Stimulated activated CD8-positive, alpha-beta memory T cell treated with anti-CD3 and anti-CD28 coated beads, Interleukin-4, amount 100 ng/mL, for 1 hour (primary cell): ENCODE measurements at places on chromosomes 12 and 14.

DNA sequence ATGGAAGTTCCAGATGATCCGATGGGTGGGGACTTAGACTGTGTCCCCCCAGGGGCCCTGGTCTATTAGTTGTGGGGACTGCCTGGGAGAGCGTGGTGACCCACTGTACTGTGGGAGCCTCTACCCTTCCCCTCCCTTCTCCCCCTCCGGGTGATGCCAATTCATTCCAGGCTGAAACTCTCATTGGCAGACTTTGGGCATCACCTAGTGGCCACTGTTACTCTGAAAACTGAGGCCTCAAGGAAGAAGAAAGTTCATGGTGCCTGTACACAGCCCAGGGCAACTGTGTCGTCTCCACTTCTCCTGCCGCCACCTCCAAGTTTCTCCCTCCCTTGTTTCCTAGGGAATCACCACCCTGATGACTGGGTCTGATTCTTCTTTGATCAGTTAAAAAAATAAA lies 173.6 kb upstream of the ALG10B start:
- no peak for DNase-seq

DNA sequence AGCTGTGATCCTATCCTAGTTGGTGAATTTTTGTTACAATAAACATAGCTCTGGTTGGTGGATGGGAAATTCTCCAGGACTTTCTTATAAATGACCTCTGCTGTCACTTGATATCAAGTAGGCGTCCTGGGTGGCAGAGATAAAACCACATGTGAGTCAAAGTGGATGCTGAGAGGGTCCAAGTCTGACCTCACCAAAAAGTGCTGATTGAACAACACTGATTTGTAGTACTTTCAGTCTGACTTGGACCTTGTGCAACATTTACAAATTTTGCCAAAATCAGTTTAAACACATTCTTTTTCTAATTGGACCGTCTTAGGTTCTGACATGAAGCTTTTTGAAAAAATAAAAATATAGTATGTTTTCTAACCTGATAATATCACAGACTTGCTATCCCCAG lies 585.6 kb downstream of the GALC start:
- no peak for DNase-seq

DNA sequence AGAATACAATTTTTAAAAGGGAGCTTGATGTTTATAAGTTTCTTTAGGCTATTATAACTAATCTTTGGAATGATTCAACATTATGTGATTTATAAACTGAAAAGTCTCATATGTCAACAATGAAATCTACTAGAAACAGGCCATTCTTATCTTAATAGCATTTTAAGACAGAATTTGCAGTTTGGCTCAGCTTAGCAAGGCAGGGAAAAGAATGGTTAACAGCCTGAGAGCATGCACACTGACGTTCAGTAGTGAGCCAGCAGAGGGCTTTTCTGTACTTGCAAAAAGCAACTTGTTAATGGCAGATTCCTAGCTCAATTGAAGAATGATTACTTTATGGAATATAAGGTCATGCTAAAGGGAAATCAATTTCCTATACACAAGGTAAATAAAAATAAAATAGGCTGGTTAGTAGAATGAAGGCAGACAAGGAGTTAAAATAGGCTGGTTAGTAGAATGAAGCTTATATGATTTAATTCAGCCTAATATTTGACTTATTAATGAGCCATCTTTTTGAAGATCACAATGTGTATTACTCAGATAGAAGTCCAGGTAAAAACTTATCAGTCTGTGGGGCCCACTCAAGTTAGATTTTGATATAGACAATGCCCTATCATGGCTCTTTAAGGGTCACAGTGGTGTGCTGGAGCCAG lies 95.9 kb downstream of the OTOGL start:
- no peak for DNase-seq

- no peak for DNase-seq
Observed at GRCh38 chr12:80551897-80552296, 107.9 kb downstream of the PTPRQ start.

- no peak for DNase-seq
Observed at GRCh38 chr12:118544569-118544968, 168.2 kb downstream of the SUDS3 start.

GRCh38 chr14:31752867-31753661 lies 191.9 kb downstream of the NUBPL start:
- DNase-seq: no peak

DNA sequence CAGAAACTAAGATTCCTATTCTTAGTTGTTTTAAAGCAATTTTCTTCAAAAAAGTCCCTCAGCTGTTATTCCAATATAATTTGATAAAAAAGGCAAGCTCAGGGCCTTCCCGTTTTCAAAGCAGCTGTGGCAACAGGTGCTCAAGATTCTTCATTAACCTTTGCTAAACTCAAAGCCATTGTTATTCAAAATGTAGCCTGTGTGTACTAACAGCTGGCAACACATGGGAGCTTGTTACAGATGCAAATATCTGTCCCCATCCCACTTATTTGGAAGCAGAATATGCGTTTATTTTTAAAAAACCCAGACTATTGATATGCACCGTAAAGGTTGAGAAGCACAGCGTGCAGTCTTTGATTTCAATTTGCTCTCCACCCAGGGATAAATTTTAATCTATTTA lies 210.4 kb upstream of the SYT10 start:
- no peak for DNase-seq

DNA sequence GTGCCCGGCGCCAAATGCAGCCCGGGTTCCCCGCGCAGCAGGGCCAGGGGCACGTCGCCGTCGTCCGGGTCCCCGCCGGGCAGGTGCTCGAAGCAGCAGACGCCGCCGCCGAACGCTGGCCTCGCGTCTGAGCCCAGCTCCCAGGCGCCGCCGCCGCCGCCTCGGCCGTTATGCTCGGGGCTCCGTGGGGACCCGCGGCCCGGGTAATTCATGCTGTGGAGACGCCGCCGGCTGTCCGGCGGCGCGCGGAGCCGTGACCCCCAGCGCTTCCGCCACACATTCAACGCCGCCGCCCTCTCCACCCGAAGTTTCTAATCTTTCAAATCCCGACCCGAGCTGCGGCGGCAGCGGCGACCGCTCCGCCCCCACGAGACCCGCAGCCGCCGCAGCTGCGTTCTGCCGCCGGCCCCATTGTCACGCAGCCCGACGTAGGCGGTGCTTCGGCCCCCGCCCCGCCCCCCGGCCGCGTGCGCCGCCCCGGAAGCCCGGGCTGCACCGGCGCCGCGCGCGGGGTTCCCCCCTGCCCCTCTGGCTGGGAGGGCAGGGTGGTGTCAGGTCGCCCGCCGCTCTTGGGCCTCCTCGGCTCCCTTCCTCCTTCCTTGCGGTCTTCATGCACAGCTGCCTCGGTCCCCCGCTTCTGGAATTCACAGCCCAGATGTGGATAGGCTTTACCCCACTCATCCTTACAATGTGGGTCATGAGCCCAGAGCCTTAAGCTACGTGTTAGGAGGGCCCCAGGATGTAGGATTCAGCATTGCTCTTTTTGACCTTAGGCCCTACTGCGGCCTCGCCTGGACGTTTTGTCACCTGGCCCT lies at the start of gene DDHD1:
DDHD1 (minus strand) TSS at position 437 of the 815 bp plus-strand sequence; CDS start at position 212, 225 bp downstream.
- DNase-seq: peak; percentile 75

GRCh38 chr12:53467082-53467481 lies 15.2 kb downstream of the PCBP2 start:
- DNase-seq: no peak

DNA sequence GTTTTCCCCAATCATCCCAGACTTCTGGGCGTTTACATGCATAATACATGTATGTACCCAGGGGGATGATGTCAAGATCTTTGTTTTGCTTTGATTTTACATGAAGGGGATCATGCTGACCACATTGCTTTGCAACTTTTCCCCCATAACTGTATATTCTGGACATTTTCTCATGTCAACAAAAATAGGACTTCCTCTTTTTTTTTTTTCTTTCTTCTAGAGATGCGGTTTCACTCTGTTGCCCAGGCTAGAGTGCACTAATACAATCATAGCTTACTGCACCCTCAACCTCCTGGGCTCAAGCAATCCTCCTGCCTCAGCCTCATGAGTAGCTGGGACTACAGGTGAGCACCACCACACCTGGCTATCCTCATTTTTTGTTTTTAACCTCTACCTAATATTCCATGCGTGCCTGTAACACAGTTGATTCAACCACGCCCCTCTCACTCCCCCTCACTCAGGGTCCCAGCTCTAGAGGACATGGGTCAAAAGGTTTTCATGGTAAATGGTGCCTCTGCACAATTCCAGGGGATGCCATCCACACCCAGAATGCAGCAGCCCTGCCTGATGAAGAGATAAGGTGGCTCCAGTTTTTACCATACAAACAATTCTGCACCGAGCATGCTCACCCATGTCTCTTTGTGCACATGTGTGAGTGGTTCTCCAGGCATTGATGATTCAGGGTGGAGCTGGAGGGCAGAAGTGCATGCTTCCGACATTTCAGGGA lies 32.0 kb upstream of the CIPC start:
- no peak for DNase-seq

DNA sequence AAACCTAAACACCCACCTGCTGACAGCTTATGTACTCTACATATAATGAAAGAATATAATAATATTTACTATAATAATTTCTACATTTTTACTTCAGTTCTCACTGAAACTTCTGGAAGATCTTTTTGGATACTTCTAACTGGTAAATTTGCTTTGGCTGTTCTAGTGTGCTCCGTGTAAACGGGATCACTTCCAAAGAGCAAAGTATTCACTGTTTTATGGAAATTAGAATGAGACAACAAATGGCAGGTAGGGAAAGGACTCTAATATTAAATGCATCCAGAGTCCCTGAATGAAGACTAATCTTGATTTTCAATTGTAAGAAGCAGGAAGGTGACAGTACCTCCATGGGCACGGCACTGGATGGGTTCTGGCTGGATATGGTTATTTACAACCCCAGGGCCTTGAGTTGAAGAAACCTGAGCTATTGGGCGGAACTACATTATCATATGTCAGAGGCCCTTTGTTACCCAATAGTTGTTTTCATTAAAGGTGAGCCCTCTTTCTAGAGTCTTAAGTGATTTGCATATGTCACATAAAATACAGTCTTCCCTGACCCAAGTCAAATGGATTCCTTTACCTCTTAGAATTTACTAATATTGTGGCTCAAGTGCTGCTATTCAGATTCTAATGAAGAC lies 10.7 kb downstream of the ERP29 start:
- no peak for DNase-seq

DNA sequence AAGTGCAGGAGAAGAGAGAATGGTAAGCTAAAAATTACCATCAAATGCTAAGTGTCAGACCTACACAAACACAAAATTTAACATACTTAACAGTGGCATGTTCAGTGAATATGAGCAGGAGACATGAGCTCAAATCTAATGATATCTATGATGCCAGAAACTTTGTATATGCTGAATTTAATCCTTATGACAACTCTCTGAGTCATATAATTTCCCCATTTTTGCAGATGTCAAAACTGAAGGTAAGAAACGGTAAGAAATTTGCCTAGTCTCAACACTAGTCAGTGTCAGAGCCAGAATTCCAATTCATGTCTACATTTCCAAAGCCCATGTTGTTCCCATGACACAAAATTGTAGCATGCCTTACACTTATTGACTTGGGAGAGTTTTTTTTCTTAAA lies 375.8 kb downstream of the APAF1 start:
- DNase-seq: no peak

DNA sequence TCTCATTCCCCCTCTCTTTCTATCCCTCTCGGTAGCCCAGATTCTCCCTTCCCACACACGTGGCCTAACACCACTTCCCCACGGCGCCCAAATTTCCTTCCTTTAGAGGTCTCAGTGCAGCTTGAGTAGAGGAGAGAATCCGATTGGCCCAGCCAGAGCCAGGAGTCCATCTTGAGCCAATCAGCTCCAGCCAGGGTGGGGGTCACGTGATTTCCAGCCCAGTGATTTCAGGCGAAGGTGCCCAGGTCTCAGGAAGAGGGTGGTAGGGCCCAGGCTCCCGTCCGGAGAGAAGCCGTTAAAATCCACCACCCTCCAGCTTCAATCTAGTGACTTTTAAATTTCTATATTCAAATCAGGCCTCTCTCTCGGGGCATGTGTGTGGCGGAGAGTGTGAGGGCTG lies 45.2 kb upstream of the MYL2 start:
- no peak for DNase-seq

DNA sequence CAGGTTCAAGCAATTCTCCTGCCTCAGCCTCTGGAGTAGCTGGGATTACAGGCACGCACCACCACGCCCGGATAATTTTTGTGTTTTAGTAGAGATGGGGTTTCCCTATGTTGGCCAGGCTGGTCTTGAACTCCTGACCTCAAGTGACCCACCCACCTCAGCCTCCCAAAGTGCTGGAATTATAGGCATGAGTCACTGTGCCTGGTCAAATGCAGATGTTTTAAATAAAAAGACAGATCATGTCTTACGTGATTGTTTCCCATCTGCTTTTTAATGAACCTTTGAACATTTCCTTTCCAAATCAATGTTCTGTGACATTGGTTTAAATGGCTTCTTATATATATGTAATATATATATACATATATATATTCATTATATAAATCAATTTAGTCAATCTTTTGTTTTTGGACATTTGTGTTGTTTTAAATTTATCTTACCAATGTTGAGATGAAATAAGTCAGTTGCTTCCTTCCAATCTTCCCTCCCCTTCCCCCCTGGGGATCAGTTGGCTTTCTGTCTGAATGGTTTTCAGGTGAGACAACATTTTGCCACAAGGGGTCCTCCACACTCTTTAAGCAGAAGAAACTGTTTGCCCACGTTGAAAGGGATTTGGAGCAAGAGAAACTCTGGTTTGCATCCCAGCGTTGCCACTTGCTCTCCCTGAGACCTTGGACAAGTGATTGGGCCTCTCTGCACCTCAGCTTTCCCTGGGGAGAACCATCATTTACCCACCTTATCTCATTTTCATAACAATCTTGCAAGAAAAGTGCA lies 47.6 kb upstream of the RBM19 start:
- DNase-seq: no peak

- DNase-seq: no peak
Observed at GRCh38 chr14:33812181-33812580, 138.7 kb downstream of the EGLN3 start.

DNA sequence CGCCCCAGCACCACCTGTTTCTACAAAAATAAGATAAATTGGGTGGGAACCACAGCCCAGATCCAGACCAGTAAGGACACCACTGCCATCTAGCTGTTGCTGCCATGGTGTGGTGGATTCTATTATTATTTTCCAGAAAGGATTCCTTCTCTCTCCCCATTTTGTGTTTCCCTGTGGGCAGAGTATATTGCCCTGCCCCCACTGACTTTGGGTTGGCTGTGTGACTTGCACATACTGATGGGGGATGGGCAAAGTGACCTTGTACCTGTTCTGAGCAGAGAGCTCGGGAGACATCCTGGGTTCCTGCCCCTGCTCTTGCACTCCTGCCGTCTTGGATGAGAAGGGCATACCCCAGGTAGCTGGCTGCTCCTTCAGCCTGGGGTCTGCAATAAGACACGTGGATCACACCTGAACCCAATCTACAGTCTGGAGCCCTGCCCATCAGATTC lies 24.3 kb downstream of the MOAP1 start:
- DNase-seq: no peak

- no peak for DNase-seq
Observed at GRCh38 chr12:116937640-116938039, 26.9 kb downstream of the FBXW8 start.

GRCh38 chr14:104224506-104225277 lies 86.3 kb downstream of the KIF26A start:
- no peak for DNase-seq

GRCh38 chr14:26173581-26174110 lies 424.2 kb downstream of the NOVA1 start:
- DNase-seq: no peak

GRCh38 chr12:120668091-120668867 lies 18.7 kb upstream of the MLEC start:
- no peak for DNase-seq
